Stimulated activated CD8-positive, alpha-beta memory T cell treated with anti-CD3 and anti-CD28 coated beads, Interleukin-4, amount 100 ng/mL, for 1 hour (primary cell): ENCODE measurements at places on chromosomes 6 and 20.

- no peak for DNase-seq
Measured at GRCh38 chr6:165889636-165890403, 226.8 kb upstream of the PDE10A start.

DNA sequence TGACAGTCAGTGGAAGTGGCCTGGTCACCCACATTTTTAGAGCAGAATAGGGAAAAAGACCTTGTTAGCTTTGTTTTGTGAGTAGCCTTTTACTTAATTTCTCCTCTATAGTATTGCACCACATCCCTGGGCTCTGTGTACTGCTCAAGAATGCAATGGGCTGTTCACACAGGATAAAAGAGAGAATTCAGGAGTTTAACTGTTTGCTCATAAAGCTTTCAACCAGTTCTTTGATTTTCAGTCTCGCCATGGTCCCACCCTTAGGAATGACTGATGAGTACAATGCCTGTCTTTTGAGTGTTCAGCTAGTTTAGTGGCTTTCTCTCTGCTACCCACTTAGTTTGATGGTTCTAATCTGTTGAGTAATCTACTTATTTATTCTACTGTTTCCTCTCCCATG, 129.7 kb downstream of the PLG start:
- DNase-seq, result no peak

DNA sequence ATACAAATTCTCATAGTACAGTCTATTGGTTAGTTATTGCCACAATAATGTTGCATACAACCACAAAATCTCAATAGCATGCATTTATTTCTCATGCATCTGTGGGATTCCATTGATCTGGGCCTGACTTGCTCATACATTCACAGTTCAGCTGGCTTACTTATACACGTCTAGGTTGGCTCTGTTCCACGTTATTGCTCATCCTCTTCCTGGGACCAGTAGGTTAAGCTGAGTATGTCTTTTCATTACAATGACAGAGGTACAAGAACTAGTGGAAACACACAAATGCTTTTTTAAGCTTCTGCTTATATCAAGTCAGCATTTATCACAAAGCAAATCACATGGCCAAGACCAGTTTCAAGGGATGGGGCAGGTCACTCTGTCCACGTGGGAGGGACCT, 485.3 kb upstream of the BTBD3 start:
- DNase-seq, result no peak

DNA sequence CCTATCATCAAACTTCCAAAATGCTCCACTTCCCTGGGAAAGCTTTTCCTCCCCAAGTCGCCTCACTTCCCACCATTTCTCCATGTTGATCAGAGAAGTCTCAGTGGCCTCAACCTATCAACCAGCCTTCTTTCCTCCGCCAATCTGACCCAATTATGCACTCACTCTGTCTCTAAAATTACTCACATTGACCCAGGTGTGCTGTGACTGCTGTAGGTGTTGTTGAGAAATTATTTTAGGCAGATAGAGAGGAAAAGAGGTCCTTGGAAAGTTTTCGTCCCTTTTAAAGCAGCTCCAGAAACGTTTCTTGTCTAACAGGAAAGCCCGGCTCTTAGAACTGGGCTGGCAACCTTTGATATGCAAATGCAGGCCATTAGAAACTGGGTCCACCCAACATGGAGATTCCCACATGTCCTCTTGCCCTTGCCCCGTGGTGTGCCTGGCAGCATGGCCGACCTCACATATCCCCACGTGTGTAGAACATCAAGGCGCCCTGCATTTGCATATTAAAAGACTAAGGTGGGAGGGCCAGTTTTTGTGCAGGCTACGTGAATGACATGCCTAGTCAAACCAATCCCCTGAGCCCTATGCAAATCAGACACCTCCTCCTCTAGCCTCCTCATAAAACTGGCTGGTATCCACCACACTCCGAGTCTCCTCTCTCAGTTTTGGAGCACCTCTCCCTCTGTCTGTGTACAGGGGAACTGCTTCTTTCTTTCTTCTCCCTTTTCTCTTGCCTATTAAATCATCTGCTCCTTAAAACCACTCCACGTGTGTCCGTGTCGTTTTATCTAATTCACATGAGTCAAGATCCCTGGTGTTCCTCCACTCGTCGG, 12.9 kb downstream of the IPCEF1 start:
- DNase-seq, result no peak

DNA sequence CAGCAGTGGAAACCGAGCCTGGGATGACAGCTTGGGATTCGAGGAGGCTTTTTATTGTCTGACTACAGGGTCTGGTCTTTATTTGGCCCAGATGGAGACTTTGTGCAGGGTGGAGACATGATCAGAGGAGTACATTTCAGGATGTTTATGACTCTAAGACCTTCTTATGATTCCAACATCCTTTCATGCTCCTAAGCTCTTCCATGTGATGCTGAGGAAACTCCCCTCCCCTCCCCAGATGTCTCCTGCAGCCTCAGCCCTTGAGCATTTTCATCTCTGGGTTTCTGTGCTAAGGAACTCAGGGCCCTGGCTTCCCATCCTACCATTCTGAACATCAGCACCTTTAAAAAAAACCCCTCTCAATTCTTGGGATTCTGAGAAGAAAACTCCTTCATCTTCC, 186.6 kb downstream of the SOX4 start:
- no peak for DNase-seq

- DNase-seq, result no peak
Measured at GRCh38 chr20:60884277-60884676, 367.8 kb upstream of the CDH4 start.

- no peak for DNase-seq
Measured at GRCh38 chr6:133290930-133291329, 49.8 kb downstream of the EYA4 start.

- no peak for DNase-seq
Measured at GRCh38 chr20:44641325-44641724, 10.2 kb downstream of the ADA start.

DNA sequence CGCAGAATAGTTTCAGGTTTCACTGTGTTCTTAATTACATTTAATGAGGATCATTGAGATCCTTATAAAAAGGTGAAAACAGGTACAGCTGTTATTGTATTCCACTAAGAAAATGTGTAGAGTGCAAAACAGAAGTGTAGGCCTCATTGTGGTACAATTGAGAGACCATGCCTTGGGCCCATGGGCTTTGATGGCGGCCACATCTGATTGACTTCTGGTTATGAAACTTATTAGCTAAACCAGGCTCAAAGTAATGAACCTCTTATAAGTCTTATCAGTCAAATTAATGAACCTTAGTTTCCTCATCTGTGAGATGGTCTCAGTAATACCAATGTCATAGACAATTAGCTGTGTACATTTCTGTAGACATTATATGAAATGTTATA, 148.7 kb downstream of the ZDHHC14 start:
- no peak for DNase-seq

- DNase-seq, result no peak
Measured at GRCh38 chr6:170440437-170440836, 112.7 kb downstream of the PSMB1 start.

- no peak for DNase-seq
Measured at GRCh38 chr20:53904261-53904660, 166.1 kb downstream of the BCAS1 start.

GRCh38 chr6:8904754-8905153, 469.4 kb upstream of the SLC35B3 start:
- DNase-seq, result no peak

GRCh38 chr6:153778216-153778615, 260.8 kb upstream of the OPRM1 start:
- no peak for DNase-seq

GRCh38 chr6:157145656-157146285, 177.5 kb downstream of the TMEM242 start:
- DNase-seq, result no peak

DNA sequence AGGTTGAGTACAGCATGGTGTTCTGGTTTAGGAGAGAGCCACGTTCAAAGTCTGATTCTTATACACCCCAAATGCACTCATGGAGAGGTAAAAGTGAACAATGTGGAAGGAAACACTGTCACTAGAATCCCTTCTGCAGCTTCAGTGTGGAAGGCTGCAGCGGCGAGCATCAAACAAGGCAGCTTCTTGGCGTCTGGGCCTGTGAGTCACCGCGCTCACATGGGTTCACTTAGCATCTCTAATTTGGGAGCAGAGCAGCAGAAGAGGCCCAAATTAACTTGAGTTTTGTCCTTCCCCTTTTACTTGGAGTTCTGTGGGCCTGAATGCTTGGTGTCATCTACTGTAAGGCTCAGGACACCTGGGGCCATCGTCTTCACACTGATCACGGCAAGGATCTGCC, 10.9 kb upstream of the E2F1 start:
- no peak for DNase-seq

GRCh38 chr6:87972279-87972678, 75.4 kb upstream of the SPACA1 start:
- no peak for DNase-seq

GRCh38 chr20:34445177-34446065, 70.8 kb upstream of the DYNLRB1 start:
- no peak for DNase-seq

DNA sequence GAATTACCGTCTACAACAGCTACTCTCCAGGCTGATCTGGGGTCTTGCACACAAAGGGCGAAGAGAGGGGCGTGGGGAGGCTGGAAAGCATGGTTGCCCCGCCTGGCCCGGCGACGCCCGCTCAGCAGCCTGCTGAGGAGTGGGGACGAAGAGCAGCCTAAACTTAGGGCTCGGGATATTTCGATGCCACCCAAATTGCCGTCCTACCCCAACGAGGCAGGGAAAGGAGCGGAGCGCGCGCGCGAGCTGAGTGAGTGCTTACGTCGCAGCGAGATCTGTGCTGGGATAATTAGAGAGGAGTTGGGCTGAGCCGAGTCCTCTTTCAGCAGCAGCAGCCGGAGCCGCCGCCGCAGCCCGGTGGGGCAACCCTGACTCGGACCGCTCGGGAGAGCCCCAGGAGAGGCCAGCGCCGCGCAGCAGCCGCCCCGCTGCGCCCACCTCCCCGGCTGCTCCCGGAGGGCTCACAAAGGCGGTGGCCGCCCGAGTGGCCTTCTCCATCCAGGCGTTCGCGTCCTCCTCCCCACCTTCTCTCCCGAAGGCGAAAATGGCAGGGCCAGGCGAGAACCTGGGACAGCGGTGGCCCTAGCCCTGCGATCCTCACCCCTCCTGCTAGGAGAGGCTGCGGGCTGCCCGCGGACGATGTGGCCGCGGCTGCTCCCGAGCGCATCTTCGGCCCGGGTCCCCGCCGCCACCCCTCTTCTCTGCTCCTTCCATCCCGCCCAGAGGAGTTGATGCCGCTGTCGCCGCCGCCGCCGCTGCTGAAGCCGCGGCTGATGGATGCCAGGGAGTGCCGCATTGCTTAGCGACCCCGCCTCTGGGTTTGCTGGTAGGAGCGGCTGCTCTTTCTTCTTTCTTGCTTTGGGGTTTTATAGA, at the start of gene CLVS2:
Gene CLVS2, plus strand, starts transcription at position 315 of the 873 bp plus-strand sequence. CDS start 1,543 bp downstream, outside the sequence.
- DNase-seq, result no peak

- no peak for DNase-seq
Measured at GRCh38 chr20:63619505-63619904, 7.4 kb downstream of the GMEB2 start.

- DNase-seq, result no peak
Measured at GRCh38 chr6:108113557-108114519, 39.3 kb upstream of the OSTM1 start.

GRCh38 chr6:22751223-22751622, 181.9 kb downstream of the HDGFL1 start:
- DNase-seq, result no peak

- no peak for DNase-seq
Measured at GRCh38 chr6:90370493-90370959, 73.9 kb upstream of the BACH2 start.

GRCh38 chr6:81969011-81969410, 216.5 kb upstream of the TENT5A start:
- DNase-seq, result no peak

DNA sequence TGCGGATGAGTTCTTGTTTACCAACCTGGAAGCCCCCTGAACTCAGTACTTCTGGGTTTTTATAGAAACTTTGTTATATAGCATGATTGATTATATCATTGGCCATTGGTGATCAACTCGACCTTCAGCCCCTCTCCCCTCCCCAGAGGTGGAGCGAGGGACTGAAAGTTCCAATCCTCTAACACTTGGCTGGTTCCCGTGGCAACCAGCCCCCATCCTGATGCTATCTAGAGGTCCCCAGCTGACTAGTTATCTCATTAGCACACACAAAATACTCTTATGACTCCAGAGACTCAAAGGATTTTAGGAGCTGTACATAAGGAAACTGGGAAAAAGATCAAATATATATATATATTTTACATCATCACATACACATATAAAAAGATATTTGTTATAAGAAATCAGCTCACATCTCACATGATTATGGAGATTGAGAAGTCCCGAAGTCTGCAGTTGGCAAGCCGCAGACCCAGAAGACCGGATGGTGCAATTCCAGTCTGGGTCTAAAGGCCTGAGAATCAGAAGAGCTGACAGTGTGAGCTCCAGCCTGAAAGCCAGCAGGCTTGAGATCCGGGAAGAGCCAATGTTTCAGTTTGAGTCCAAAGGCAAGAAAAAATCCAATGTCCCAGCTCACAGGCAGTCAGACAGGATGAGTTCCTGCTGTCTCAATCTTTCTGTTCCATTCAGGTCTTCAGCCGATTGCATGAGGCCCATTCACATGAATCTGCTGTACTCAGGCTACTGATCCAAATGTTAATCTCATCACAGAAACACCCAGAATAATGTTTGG, 179.3 kb upstream of the DTNBP1 start:
- DNase-seq, result no peak

DNA sequence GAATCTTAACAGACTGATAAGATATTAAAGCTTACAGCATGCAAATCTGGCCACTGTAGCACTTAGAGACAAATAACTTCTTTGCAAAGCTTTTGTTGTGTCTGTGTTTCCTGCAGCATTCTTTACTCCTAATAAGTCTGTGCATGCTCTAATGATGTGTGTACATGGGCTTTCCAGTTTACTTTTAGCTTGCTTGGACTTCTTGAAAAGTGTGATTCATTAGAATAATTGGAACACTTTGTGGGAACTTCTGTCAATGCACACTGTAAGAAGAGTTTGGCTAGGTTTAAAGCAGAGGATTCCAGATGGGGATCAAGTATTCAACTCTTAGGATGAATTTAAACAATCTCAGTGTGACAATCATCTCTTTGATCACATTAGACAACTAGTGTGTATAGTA, 22.1 kb upstream of the TINAG start:
- DNase-seq, result no peak

GRCh38 chr6:111800259-111800765, 72.9 kb downstream of the FYN start:
- DNase-seq, result no peak
